ENCODE measurements at places on chromosomes 16 and 17. TPM values are rescaled to one million over a fixed set of nuclear protein-coding genes. Genes with fewer than 3 reads are reported as not detected.

Gene PHKG2
- total RNA-seq, result 14.3 TPM

Gene ASPA
- not detected for total RNA-seq

Gene RSPRY1
- total RNA-seq, result 44.7 TPM

Gene CHCT1
- total RNA-seq, result not detected

Gene ITGAL
- total RNA-seq, result not detected

Gene ALOX15
- total RNA-seq, result 2.3 TPM

Gene SPATA32
- not detected for total RNA-seq

Gene NPTX1
- total RNA-seq, result 0.67 TPM

Gene PDIA2
- 0.64 TPM for total RNA-seq

DNA sequence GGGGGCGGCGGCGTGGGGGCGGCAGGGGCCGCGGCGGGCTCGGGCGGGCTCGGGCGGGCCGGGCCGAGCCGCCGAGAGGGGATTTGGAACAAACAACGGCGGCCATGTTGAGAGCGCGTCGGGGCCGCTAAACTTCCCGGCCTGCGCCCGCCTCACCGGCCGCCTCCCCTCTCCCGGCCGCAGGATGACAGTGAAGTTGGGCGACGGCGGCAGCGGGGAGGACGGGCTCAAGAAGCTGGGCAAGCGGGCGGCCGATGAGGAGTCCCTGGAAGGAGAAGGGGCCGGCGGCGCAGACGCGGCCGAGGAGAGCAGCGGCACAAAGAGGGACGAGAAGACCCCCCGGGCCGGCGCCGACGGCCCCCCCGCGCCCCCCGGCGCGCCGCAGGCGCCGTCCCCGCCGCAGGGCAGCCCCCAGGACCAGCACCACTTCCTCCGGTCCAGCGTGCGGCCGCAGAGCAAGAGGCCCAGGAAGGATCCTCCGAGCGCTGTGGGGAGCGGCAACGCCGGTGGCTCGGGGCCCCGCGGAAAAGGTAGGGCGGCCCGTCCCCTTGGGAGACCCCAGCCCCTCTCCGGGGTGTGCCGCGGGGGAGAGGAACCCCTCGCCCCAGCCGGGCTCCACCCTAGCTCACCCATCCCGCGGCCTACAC, 2.4 kb downstream of the CRAMP1 start:
- no peak for DNase-seq

- no peak for DNase-seq
These were observed 56.7 kb upstream of the NOG start for GRCh38 chr17:56536766-56537165.

- DNase-seq, result no peak
These were observed 134.0 kb downstream of the IRX3 start for GRCh38 chr16:54152362-54153239.

DNA sequence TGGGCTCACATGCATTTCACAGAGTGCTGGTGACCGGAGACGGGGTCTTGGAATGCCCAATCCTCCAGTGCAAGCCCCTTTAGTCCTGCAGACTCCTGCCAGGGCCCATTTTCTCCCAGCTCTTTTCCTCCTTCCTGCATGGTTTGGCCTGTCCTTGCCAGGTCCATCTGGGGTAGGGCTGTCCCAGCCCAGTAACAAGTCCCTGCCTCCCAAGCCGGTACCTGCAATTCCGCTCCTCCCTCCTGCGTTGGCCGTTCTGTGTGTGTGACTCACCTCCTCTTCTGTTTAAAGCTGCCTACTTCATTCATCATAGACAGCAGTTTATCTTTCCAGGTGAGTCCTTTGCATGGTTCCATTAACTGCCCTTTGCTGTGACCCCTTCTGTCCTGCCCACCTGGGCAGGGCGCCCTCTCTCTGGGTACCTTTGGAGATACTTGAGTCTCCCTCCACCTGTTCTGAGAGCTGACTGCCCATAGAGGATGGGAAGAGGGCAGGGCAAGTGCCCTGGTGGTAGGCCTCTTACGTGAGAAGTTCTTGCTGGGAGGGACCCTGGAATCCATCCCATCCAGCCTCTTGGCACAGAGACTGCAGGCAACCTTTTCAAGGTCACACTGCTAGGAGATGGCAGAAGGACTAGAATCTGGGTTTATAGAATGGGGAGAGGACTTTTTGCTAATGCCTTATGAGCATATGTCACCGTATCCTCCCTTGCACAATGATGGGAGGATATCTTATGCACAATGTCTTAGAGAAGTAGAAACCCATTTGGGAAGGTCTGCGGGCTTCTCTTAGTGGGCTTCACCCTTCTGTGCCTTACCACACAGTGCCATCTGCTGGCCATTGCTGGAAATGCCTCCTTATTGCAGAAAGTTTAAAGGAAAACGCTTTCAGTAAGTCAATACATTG, 29.7 kb upstream of the LGALS9 start:
- peak; percentile 76 for DNase-seq

DNA sequence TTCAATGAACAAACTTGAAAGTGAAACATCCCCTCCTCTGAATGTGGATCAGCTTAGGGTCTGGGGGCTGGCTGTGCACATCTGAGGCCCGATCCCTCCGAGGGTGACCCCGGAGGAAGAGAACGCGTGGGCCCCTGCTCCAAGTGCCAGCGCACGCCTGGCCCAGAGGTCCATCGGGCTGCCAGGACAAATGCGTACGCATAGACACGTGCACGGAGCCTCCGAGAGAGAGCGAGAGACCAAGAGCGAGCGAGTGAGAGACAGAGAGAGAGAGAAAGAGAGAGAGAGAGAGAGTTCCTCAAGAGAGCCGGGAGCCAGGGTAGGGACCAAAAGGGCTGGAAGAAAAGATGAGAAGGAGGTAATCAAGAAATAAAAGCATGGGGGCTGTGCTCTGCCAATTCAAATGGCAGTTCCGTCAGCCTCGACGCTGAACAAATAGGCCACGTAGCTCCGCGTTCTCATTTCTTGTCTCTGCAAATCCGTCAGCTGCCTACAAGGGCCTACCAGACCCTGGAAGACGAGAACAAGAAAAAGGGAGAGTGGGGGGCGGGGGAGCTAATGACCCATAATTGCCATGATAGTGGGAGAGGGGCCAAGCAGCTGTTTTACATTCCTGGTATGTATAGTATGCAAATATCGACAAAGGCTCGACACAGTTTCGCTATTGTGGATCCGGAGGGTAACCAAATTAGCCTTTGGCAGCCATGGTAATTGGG, 435.3 kb upstream of the ZFHX3 start:
- DNase-seq, result no peak

GRCh38 chr17:14323522-14323981, 22.7 kb downstream of the HS3ST3B1 start:
- no peak for DNase-seq

- DNase-seq, result no peak
These were observed 30.6 kb downstream of the LYRM1 start for GRCh38 chr16:20931066-20931600.

- DNase-seq, result no peak
These were observed 94.3 kb downstream of the TBC1D16 start for GRCh38 chr17:79941088-79942010.

DNA sequence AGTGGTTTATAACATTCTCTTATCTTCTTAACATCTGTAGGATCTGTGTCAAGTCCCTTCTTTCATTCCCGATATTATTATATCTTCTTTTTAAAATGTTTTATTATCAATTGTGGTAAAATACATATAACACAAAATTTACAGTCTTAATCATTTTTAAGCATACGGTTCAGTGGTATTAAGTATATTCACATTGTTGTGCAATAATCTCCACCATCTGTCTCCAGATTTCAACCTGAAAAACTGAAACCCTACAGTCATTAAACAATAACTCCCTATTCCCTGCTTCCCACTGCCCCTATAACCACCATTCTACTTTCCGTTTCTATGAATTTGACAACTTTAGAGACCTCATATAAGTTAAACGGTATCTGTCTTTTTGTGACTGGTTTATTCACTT, 45.5 kb downstream of the CEP112 start:
- DNase-seq, result no peak

DNA sequence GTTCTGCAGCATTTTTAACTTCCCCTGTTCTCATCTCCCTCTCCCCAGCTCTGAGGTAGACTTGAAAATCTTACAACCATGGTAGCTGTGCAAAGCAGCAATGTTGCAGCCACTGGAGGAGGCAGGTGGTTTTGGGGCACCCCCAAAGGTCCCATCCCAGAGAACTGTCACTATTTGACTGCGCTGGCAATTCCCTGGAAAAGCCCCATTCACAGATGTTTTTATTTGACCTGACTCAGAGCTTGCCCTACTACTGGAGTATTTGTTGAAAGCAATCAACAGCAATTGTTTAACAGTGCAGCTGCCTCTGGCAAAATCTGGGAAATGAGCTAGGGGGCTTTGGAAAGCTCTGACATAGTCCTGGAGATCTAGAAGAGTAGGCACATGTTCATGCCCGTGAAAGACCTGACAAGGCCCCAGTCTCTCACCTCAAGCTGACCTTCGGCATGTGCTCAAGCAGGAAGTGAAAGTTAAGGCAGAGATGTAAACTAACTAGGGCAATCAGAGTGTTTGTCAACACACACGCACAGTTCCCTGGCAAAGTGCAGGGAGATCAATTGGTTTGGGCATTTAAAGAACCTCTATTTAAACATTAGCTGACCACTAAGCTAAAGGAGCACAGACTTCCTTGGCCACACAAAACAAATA, 19.7 kb upstream of the PIK3R5 start:
- DNase-seq, result no peak

GRCh38 chr16:73408311-73408710, 360.4 kb upstream of the ZFHX3 start:
- no peak for DNase-seq

DNA sequence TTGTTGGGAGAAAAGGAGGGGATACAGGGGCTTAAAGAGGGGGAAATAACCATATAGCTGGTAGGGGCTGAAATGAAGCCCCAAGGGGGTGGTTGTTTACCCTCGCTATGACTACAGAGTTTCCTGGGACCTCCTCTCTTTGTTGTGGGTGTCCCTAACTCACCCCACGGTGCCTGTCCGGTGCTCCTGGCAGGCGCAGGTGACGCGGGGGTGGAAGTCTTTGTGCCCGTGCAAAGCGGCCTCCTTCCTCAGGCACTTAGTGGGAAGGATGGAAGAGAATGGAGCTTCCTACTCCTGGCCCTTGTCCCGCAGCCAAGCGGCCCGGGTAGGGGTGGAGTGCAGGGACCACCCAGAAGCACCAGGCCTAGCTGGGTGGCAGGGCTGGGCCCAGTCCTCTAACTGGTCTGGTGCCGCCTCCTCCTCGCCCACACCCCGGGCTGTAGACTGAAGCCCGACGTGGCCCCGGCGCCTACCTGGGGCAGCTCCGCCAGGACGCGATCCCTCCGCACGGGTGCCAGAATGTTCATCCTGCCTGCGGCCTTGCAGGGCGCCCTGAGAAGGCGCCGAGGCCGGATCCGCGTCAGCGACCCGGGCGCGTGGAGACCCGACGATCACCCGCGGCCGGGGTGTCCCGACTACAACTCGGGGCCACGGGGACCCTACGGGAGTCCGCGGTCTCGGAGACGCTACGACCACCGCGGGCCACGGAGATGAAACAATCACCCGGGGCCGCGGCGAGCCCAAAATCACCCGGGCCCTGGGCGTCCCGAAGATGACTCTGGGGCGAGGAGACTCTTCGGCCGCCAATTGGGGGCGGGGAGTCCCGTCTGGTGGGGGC, 709 bp downstream of the RAB34 start:
- no peak for DNase-seq

GRCh38 chr17:78697554-78698343, 84.3 kb downstream of the CYTH1 start:
- DNase-seq, result no peak

- DNase-seq, result no peak
These were observed 3.3 kb downstream of the CTCF start for GRCh38 chr16:67565470-67566100.

DNA sequence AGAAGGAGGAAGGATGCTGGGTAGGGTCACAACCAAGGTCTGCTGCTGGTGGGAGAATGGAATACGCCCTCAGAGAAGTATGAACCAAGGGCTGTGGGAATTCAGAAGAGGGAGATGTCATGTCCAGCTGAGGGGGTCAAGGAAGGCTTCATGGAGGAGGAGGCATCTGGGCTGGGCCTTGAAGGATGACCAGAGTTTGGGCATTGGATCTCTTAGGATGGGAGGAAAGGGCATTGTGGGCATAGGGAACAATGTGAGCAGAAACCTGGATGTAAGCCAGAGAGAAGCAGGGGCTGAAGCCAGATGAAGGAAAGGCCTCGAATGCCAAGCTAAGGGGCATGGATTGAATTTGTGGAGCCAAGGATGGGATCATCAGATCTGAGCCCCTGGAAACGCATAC, 49.2 kb upstream of the MAP3K14 start:
- no peak for DNase-seq

DNA sequence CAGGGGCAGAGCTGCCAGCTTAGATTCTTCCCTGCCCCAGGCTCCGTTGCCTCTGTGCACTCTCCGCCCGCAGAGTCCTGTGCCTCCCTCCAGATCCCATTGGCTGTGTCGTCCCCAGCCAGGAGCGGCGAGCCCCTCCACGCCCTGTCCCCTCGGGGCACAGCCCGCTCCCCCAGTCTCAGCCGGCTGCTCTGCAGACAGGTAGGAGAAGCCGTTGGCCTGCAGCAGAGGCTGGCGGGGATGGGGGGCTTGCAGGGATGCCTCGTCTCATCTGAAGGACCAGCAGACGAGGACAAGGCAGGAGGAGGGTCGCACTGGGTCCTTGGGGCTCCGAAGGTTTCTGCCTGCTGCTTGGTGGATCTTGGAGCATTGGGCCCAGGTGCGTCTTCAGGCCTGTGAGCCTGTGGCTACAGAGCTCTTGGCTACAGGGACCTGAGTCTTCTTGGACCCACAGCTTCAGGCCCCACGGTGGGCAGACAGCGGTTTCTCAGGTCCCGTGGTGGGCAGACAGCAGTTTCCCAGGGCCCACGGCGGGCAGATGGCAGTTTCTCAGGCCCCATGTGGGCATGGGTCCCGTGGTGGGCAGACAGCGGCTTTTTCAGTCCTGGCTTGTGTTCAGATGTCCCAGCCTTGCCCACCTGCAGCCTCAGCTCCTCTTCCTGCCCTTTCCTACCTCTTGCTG, 6.0 kb downstream of the TPSG1 start:
- DNase-seq, result no peak

GRCh38 chr17:49916854-49917515, 52.0 kb upstream of the DLX4 start:
- no peak for DNase-seq

DNA sequence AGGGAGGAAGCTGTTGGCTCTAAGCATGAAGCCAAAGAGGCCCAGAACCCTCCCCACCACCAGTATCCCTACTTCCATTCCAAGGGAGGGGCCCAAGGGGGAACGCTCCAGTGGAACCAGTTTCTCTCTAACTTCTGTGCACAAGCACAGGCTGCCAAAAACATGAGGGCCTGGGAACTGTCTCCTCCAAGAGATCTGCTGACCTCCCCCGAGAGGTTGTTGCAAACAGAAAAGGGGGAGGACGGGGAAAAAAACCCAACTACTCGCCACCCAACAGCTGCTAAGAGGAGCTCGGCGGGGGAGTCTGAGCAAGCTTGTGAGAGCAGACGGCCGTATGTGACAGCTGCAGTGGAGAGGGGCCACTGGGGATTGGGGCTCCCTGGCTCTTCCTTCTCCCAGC, 15.7 kb upstream of the SLC35B1 start:
- no peak for DNase-seq
